ENCODE measurements at places on chromosomes 2 and 18.

DNA sequence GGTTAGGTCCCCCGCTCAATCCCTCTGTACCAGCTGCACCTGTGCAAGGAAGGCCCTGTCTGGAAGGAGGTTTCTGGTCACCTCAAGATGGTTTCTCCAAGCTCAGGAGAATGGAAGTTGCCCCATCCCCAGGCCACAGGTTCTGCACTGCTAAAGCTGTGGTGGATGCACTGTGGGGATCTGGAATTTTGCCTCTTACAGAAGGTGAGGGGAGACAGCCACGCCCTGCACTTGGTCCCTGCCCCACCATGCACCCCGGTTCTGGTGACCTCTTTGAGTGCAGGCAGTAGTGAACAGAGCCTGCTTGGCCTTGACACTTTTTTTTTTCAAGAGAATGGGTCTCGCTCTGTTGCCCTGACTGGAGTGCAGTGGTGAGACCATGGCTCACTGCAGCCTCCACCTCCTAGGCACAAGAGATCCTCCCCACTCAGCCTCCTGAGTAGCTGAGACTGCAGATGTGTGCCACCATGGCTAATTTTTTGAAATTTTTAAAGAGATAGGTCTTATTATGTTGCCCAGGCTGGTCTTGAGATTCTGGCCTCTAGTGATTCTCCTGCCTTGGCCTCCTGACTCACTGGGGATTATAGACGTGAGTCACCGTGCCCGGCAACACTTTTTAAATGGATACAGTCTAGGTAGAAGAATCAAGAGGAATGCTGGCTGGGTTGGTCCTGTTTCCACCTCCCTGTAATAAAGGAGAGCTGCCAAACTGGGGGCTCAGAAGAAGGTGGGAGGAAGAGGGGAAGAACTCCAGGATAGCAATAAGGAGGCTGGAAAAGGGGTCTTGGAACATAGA is 5.8 kb upstream of the NT5DC4 start:
- DNase-seq, result no peak

GRCh38 chr18:48049757-48050156 is 119.3 kb upstream of the SMAD2 start:
- DNase-seq, result no peak

DNA sequence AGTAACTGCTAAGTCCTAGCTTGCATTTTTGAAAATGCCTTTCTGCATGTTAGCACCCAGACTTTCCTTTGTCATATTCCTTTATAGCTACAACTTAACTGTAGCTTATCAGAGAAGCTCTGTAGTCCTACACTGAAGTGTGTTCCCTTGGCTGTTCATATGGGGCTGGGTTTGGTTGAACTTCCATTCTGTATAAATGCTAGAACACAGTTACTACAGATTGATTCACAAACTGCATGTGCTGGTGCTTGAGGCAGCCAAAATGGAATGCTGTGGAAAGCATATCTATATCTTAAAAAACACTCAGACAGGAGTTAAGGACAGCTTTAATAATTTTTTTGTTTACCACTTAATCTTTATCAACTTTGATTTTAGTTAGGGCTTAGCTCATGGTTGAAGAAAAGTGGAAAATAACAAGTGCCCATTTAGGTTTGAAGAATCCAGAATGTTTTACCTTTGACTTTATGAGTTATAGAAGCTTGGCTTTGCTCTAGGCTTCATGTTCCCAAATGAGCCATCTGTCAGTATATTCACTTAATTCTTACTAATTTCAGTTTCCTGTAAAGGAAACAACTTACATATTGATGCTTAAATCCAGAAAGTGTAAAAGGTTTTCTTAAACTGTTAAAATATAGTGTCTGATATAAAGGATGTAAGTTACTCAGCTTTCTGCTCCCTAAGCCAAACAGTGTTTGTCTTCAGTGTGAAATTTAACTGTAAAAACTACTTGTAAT is 148.9 kb downstream of the AGPS start:
- DNase-seq, result no peak

DNA sequence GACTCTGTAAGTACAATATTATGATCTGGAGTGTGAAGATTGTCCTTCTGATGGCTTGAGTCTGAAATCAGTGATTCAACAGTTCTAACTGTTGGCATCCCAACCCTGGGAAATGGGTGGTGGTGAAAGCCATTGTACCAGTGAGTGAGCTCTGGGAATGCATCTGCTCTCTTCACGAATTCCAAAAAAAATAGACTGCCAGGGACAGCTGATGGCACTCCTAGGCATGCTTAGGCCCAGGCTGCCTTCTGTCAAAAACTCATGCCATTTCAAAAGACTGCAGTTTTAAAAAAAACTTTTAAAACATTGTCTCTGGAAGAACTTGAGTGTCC is 20.3 kb downstream of the OXER1 start:
- DNase-seq, result no peak

DNA sequence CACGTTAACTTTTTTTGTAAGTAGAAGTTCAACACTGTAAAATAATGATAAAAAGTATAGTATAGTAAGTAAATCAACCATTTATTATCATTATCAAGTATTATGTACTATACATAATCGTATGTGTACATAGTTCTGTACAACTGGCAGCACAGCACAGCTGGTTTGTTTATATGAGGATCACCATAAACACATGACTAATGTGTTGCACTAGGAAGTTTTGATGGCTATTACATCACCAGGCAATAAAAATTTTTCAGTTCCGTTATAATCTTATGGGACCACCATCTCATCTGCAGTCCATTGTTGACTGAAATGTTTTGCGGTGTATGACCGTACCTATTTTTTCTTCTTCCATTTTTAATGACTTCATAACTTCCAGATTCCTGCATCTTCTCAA is 39.2 kb upstream of the ZNF385B start:
- no peak for DNase-seq

DNA sequence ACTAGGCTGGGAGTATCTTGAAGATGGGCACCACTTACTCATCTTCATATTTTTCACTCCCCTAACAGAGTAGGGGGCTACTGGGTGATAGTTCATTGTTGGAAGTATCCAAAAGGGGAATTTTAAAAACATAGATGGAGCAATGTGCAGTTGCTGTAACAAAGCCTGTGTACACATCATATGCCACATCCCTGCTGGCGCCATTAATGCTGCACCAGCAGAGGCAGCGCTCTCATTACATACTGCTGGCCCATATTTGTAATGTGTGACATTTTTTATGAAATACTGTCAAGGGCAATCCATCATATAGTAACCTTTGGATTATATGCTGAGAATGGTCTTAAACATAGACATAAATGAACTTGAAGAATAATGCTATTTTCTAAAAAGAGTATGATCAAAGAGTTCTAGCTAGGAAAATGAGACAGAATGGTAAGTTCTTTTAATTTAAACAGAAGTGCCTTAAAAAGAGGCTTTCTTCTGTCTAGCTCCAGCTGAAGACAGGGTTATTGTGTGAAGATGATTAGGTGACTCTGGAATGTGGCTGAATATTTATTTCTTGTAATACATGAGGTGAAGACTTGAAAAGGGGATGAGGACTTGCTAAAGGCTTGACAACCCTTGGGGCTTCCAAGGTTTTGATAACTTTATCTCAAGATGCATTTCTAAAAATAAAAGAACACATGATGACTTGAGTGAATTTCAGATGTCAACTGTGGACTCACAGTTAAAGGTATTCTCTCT is 2.4 kb upstream of the TMEM178A start:
- DNase-seq, result no peak

- DNase-seq, result no peak
Observed at GRCh38 chr2:7691961-7692656, 774.9 kb downstream of the RNF144A start.

- DNase-seq, result no peak
Observed at GRCh38 chr2:98422449-98422848, 22.2 kb upstream of the INPP4A start.

- no peak for DNase-seq
Observed at GRCh38 chr2:8132351-8132831, 549.5 kb upstream of the ID2 start.

- DNase-seq, result no peak
Observed at GRCh38 chr2:10079266-10079869, 843 bp downstream of the CYS1 start.

- no peak for DNase-seq
Observed at GRCh38 chr2:204207866-204208265, 271.3 kb downstream of the ICOS start.

Data from stimulated activated CD4-positive, alpha-beta T cell treated with anti-CD3 and anti-CD28 coated beads, TNF-alpha, amount 100 ng/mL, for 24 hours (primary cell).